ENCODE measurements at places on chromosomes 16 and 17. TPM values are rescaled to one million over a fixed set of nuclear protein-coding genes. Genes with fewer than 3 reads are reported as not detected.

GRCh38 chr17:49722066-49722465, 14.3 kb upstream of the SLC35B1 start:
- no peaks in the 10 kb centered on the region for H3K27me3 ChIP-seq
- no peak overlapping the region for H3K27ac ChIP-seq
- H3K4me3 ChIP-seq: no peak overlapping the region
- no peak for DNase-seq
- H3K36me3 ChIP-seq: peaks cover 38% of the 10 kb centered on the region

DNA sequence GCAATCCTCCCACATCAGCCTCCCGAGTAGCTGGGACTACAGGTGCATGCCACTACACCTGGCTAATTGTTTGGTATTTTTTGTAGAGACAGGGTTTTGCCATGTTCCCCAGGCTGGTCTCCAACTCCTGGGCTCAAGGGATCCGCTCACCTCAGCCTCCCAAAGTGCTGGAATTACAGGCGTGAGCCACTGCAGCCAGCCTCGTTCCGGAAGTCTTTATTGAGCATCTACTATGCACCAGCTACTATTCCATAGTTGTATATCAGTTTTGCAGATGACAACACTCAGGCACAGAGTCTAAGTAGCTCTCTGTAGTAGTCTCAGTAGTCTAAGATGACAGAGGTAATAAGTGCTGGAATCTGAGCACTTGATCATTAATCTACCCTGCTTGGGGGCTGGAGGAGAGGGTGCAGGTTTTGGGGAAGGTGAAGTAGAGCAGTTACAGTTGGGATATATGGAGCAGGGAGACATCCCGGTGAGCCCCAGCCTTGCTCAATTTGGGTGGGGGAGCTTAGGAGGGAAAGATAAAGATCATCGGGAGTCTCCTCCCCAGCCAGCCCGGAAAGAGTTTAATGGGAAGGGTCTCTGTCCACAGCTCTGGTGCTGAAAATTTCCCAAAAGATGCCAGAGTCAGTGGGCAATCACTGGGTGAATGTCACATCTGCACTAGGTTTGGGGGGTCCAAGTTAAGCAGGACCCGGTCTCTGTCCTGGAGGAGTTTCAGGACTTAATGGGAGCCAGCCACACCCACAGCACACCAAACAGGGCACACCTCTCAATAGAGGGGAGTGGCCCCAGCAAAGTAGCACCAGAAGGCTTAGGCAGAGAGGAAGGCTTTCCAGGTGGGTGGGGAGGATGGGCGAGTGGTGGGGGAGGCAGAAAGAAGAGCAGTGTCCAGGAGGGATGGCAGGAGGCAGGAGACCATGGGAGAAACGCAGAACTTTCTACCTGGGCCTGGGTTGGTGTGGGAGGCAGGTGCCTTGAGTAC, 1.7 kb downstream of the OTOP3 start:
- H3K36me3 ChIP-seq: no peaks in the 10 kb centered on the region
- no peaks in the 10 kb centered on the region for H3K4me1 ChIP-seq
- no peak for DNase-seq
- H3K27me3 ChIP-seq: peaks cover 49% of the 10 kb centered on the region

GRCh38 chr17:68909066-68909465, 46.1 kb downstream of the ABCA8 start:
- peaks cover 2% of the 10 kb centered on the region for H3K27me3 ChIP-seq
- DNase-seq: no peak
- no peaks in the 10 kb centered on the region for H3K36me3 ChIP-seq
- H3K27ac ChIP-seq: no peak overlapping the region

DNA sequence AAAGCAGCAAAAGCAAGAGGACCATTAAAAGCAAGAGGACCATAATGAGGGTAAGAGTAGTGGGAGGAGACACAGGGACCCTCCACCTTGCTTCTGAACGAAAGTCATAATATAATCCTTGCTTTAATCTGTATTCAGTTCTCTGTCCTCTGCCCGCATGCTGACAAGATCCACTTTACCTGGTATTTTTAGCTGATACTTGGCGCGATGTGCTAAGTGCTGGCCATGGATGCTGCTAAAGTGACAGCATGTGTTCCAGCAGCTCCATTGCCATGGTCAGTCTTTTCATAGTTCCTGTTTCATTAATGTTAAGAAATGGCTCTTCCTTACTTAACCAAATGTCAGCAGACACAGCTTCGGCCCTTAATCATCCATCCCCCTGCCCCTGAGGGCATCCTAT, 86.8 kb downstream of the CA10 start:
- H3K27ac ChIP-seq: no peak overlapping the region
- no peak overlapping the region for H3K4me3 ChIP-seq
- no peak for DNase-seq
- peaks cover 2% of the 10 kb centered on the region for H3K27me3 ChIP-seq

DNA sequence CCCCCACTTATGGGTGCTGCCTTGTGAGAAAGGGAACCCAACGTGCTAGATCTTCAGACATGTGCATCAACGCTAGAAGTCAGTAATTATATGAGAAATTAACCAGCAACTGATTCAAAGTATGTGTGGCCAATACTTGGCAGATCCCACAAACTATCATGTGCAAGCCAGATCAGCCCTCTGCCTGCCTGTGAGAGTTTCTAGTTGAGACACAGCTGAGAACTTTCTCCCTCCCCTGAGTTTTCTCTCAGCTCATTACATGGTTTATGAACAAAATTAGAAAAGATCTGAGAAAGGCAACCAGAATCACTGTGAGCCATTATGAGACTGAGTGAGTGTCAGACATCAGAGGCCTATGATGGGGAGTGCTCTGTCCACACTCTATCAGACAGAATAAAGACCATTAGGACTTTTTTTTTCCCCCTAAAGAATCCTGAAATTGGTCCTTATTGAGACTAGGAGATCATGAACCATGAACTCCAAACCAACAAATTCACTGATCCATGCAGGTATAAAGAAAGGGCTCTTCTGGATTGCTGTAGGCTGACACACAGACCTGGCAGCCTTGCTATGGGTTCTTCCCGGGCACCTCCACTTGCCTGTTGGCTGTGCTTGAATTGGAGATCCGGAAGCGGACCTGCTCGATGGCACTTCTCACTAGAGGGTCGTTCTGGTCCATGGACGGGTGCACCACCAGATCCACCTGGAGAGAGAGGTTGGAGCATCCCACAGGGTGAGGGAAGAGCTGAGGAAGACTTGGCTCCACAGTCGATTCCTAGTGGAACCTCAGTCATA, 51.5 kb downstream of the GTF3C1 start:
- H3K4me3 ChIP-seq: no peak overlapping the region
- DNase-seq: no peak
- H3K36me3 ChIP-seq: peaks cover 42% of the 10 kb centered on the region
- H3K27me3 ChIP-seq: no peaks in the 10 kb centered on the region
- no peak overlapping the region for H3K27ac ChIP-seq

DNA sequence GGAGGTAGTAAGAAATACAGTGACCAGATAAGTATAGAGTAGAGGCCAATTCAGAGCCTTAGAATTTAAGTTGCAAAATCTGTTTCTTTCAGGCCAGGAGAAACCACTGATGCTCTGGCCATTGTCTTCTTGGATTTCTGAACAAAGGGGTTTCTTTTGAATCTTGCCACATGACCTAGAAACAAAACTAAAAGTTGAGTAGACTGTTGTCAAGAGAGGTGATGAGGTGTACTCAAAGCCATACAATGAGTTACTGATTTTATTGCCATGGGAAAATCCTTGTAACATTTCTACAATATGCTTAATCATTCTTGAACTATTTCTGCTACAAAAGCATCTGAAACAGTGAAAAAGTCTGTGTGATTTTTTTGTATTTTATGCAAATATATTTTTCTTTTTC, 881.3 kb downstream of the CDH11 start:
- no peaks in the 10 kb centered on the region for H3K4me1 ChIP-seq
- no peaks in the 10 kb centered on the region for H3K36me3 ChIP-seq
- no peak for DNase-seq
- H3K27ac ChIP-seq: no peak overlapping the region
- H3K4me3 ChIP-seq: no peak overlapping the region

- no peaks in the 10 kb centered on the region for H3K27me3 ChIP-seq
- peak overlapping the region; percentile 71 for H3K4me3 ChIP-seq
- peak overlapping the region; percentile 78 for H3K27ac ChIP-seq
- peaks cover 49% of the 10 kb centered on the region for H3K4me1 ChIP-seq
Observed at GRCh38 chr16:20911361-20911760, 10.8 kb downstream of the LYRM1 start.

GRCh38 chr17:82157046-82158035, 55.3 kb downstream of the CCDC57 start:
- H3K4me1 ChIP-seq: no peaks in the 10 kb centered on the region
- no peak for DNase-seq
- no peaks in the 10 kb centered on the region for H3K27me3 ChIP-seq
- no peak overlapping the region for H3K4me3 ChIP-seq

- H3K36me3 ChIP-seq: no peaks in the 10 kb centered on the region
- H3K4me1 ChIP-seq: no peaks in the 10 kb centered on the region
- H3K4me3 ChIP-seq: no peak overlapping the region
Observed at GRCh38 chr16:55102531-55102930, 171.9 kb downstream of the IRX5 start.

DNA sequence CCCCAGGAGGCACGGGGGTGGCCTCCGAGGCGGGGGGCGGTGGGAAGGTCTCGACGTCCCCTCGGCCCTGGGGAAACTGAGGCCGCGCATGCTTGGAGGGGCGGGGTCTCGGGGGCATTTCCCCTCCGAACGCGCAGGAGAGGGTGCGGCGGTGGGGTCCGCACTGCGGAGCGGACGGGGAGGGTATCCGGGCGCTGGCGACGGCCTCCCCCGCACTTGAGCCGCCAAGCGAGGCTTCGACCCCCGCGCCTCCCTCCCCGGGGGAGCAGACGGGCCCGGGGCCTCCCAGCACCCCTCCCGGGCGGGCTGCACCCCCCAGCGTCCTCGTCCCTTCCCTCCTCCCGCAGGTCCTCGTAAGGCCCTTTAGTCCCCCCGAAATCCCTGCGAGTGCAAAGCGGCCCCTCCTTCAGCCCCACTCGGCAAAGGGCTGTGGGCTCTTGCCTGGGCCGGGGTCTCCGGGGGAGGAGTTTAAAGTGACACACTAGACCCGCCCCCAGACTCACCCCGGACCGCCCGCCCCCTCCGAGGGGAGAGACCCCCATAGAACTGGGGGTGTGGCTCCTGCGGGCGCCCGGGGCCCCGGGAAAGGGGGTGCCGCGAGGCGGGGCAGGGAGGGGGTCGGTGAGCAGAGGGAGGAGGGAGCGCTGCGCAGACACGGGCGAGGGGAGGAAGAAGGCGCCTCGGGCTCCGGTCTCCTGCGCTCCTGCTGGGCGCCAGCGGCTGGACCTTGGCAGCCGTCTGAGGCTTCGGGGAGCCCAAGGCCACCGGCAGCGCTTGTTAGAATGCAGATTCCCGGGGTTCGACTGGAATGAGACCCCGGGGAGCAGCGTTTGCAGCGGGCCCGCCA, 632 bp downstream of the BAIAP3 start:
- H3K27ac ChIP-seq: no peak overlapping the region
- no peak overlapping the region for H3K4me3 ChIP-seq
- H3K27me3 ChIP-seq: peaks cover 29% of the 10 kb centered on the region
- no peak for DNase-seq
- H3K36me3 ChIP-seq: no peaks in the 10 kb centered on the region
- peaks cover 6% of the 10 kb centered on the region for H3K4me1 ChIP-seq

- H3K27ac ChIP-seq: peak overlapping the region; percentile 35
- no peak overlapping the region for H3K4me3 ChIP-seq
- peaks cover 85% of the 10 kb centered on the region for H3K4me1 ChIP-seq
- peaks cover 45% of the 10 kb centered on the region for H3K36me3 ChIP-seq
Observed at GRCh38 chr17:80817861-80818260, 173.8 kb upstream of the CHMP6 start.

GRCh38 chr16:21167929-21168602, 9.6 kb downstream of the LDAF1 start:
- peaks cover 9% of the 10 kb centered on the region for H3K36me3 ChIP-seq
- no peak overlapping the region for H3K27ac ChIP-seq
- no peaks in the 10 kb centered on the region for H3K27me3 ChIP-seq
- no peaks in the 10 kb centered on the region for H3K4me1 ChIP-seq

DNA sequence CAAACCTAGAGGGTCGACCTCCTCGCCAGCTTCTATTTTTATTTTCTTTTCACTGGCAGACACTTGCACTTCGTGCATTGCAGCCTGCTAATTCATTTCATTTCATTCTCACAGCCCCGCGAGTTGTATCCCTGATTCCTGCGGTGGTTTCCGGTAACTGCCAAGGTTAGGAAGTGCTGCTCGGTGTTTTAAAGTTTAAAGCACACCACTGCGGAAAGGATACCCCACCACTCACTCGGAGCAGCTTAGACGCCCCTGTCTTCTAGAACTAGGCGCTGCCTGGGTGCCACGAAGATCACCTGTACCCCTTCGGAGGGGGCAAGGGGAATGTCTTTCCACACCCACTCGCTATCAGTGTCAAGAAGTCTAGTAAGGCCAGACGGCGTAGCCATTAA, 509 bp downstream of the CNEP1R1 start:
- DNase-seq: no peak
- peak overlapping the region; percentile 96 for H3K4me3 ChIP-seq
- peaks cover 11% of the 10 kb centered on the region for H3K27me3 ChIP-seq
- peaks cover 13% of the 10 kb centered on the region for H3K36me3 ChIP-seq

DNA sequence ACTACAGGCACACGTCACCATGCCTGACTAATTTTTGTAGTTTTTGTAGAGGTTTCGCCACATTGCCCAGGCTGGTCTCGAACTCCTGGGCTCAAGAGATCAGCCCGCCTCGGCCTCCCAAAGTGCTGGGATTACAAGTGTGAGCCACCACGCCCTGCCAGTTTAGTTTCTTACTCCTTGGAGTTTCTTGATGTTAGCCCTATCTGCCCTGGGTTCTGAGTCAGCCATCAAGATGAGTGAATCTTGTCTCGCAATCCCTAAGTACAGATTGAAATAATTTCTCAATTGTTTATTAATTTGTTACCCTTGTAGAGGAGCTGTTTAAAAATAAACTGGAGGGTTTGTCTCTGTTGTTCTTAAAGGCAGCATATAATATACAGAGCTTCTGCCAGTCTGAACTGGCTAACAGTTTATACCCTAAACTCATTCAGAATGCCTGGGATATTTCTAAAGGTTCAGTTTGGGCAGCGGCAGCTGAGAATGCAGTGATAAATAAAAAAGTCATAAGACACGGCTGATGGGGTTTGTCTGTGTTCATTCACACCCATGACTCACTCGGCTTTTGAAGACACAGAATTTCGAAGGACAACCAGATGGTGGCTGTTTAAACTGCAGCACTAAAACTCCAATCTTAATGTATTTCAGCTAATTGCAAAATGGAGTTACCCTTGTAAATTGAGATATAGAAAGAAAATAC, 39.6 kb downstream of the GPRC5B start:
- H3K27me3 ChIP-seq: peaks cover 4% of the 10 kb centered on the region
- no peaks in the 10 kb centered on the region for H3K36me3 ChIP-seq
- H3K4me3 ChIP-seq: no peak overlapping the region
- no peaks in the 10 kb centered on the region for H3K4me1 ChIP-seq
- H3K27ac ChIP-seq: no peak overlapping the region

GRCh38 chr17:20010099-20010863, 1.1 kb downstream of the SPECC1 start:
- H3K36me3 ChIP-seq: no peaks in the 10 kb centered on the region
- peak overlapping the region; percentile 82 for H3K4me3 ChIP-seq
- peaks cover 15% of the 10 kb centered on the region for H3K4me1 ChIP-seq

The PRSS22 gene
- not detected for total RNA-seq

The PPP1R27 gene
- total RNA-seq: not detected

The ELAC2 gene
- total RNA-seq: 98.7 TPM

The ACE gene
- 0.59 TPM for total RNA-seq

The TBC1D3D gene
- total RNA-seq: 0.69 TPM

The ITGAL gene
- total RNA-seq: 287 TPM

The IL17C gene
- not detected for total RNA-seq

Data from activated T-helper 1 cell treated with anti-CD3 and anti-CD28 coated beads, Interleukin-12 subunit alpha, Interleukin-12 subunit beta, Interleukin-2, Interleukin-4 antibody, amounts not matched to agents 30 ng/mL and 10 ng/mL and 1 ng/mL, durations not matched to agents 14 hours and 24 hours and 36 hours (primary cell).